ENCODE measurements at places on chromosomes 2 and 18. TPM values are rescaled to one million over a fixed set of nuclear protein-coding genes. Genes with fewer than 3 reads are reported as not detected.

Gene ANO7
- total RNA-seq, result 3.0 TPM

DNA sequence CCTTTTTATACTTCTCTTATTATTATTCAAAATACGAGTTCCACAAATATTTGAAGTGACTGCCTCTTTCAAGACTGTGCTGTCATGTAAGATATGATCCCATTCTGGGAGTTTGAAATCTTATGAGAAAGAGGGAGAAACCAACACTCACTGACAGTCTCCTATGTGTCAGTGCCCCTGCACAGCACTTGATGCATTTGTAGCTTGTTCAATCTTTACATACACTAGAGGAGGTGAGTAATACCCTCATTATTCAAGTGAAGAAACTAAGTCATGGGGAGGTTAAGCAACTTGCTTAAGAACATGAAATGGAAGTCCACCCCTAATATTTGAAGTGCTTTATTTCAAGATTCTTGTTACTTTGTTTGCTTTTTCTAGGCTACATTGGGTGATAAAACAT is 459.5 kb upstream of the FANCL start:
- no peaks in the 10 kb centered on the region for H3K36me3 ChIP-seq
- no peak overlapping the region for H3K27ac ChIP-seq
- no peak for DNase-seq
- no peaks in the 10 kb centered on the region for H3K27me3 ChIP-seq
- no peaks in the 10 kb centered on the region for H3K4me1 ChIP-seq
- no peak overlapping the region for H3K4me3 ChIP-seq

DNA sequence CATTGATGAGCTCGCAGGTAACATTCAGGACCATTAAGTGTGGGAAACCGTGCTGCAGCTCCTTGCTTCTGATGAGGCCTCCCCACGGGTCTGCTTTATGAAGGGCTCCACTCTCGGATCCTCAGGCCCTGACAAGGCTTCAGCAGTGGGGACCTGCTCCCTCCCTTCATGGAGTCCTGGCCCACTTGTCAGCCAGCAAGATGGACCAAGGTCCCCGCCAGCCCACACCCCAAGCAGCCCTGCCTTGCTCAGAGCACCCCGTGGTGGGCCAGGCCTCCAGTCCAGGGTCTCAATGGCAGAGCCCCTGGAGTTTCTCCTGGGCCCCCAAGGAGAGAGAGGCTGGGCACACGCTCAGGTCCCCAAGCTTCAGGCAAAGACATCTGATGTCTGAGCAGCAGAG is 41.5 kb downstream of the CROCC2 start:
- H3K4me1 ChIP-seq, result no peaks in the 10 kb centered on the region
- H3K4me3 ChIP-seq, result no peak overlapping the region
- peak; percentile 8 for DNase-seq
- peaks cover 8% of the 10 kb centered on the region for H3K27me3 ChIP-seq

- H3K27me3 ChIP-seq, result no peaks in the 10 kb centered on the region
- H3K36me3 ChIP-seq, result no peaks in the 10 kb centered on the region
- peak overlapping the region; percentile 97 for H3K27ac ChIP-seq
- H3K4me3 ChIP-seq, result peak overlapping the region; percentile 95
Measured at GRCh38 chr2:213149949-213150314, 1.5 kb downstream of the IKZF2 start.

DNA sequence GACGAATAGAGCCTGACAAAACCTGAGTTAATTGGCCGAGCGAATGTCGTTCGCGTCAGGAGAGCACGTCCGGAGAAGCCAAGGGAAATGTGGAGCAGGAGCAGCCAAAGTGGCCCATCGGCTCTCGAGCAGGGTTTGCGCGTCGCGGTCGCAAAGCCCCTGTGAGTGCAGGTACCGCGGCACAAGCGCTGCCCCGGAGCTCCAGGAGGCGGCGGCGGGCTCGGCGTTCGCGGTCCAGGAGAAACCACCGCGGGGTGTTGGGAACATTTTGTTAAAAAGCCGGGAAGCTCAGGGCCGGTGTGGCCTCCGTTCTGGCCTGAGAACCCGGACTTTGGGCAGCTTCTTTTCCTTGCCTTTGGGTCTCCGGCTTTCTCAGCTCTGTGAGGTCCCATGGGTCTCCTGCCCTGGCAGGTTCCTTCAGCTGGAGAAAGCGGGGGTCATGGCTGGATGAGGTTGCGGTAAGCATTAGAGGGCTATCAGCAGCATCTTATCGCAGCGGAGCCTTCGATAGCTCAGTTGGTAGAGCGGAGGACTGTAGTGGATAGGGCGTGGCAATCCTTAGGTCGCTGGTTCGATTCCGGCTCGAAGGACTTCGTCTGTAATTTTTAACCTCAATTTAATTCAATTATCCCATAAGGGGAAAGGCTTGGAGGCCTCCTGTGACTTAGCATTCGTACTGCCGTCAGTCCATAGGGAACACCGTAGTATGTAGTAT is 1.0 kb upstream of the AGBL5 start:
- peak overlapping the region; percentile 93 for H3K4me3 ChIP-seq
- H3K4me1 ChIP-seq, result peaks cover 13% of the 10 kb centered on the region
- peaks cover 17% of the 10 kb centered on the region for H3K36me3 ChIP-seq
- peak; percentile 92 for DNase-seq

Gene TANC1
- 29.8 TPM for total RNA-seq

DNA sequence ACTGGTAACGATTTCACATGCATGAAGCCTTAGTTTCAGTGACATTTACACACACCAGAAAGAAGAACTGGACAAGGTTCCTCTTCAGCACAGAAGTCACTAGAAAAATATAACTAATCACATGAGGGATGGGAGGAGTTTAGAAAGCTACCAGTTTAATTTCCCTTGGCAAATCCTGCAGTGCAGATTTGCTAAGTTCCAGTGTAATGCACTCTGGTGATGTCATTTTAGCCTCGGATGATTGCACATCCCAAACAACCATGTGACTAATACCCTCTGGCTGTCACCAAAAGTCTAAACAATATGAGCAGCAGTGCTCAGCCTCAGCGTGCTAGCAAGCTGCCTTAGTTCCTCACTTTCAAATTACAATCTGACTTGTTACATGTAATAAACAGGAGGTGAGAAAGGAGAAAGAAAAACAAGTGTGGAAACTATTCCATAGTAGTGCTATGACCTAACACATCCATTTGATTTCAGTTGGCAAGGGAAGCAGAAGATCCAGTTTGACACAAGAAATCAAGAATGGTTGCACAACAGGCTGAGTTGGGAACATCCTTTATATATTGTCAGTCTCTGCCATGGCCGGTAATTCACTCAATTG is 35.3 kb upstream of the PPP1CB start:
- no peaks in the 10 kb centered on the region for H3K27me3 ChIP-seq
- H3K4me3 ChIP-seq, result no peak overlapping the region
- H3K36me3 ChIP-seq, result no peaks in the 10 kb centered on the region
- no peak for DNase-seq
- H3K27ac ChIP-seq, result no peak overlapping the region

Gene CLIP4
- 13.7 TPM for total RNA-seq

DNA sequence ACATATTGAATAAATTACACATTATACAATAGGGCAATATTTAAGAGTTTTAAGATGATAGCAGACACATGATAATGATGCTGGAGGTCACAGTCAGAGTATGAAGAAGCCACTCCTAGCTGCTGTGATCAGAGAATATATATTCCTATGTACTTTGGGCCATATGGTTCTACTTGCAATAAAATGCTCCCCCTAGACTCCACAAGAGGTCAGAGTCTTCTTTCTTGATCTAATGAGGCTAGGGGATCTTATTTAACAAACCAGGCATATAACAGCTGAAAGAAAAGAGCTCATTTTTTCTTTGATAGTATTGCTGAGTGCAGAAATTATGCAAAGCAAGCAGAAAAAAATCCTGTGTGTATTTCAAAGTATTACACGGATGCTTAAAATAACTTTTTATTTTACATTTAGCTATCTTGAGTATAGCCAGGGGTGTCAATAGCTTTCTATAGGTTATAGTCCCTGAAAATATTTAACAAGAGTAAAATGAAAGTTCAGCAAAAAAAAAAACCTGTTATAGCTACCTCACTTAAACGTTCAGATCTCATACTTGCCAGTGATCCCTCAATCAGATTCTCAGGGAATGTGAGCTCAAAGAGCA is 748.7 kb upstream of the CHAC2 start:
- no peak for DNase-seq
- no peak overlapping the region for H3K4me3 ChIP-seq
- no peaks in the 10 kb centered on the region for H3K36me3 ChIP-seq
- H3K4me1 ChIP-seq, result no peaks in the 10 kb centered on the region
- H3K27ac ChIP-seq, result no peak overlapping the region
- no peaks in the 10 kb centered on the region for H3K27me3 ChIP-seq

DNA sequence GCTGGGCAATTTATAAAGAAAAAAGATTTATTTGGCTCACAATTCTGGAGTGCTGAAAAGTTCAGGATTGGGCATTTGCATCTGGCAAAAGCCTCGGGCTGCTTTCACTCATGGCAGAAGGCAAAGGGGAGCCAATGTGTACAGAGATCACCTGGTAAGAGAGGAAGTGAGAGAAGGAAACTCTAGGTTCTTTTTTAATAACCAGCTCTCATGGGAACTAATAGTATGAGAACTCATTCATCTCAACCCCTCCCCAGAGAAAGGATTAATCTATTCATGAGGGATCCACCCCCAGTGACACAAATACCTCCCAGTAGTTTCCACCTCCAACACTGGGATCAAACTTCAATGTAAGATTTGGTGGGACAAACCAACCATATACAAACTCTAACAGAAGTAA is 129.0 kb downstream of the EVA1A start:
- H3K27ac ChIP-seq, result no peak overlapping the region
- H3K4me1 ChIP-seq, result peaks cover 37% of the 10 kb centered on the region
- H3K36me3 ChIP-seq, result no peaks in the 10 kb centered on the region
- peaks cover 4% of the 10 kb centered on the region for H3K27me3 ChIP-seq

- H3K27ac ChIP-seq, result no peak overlapping the region
- H3K4me3 ChIP-seq, result no peak overlapping the region
- no peak for DNase-seq
- no peaks in the 10 kb centered on the region for H3K36me3 ChIP-seq
- no peaks in the 10 kb centered on the region for H3K4me1 ChIP-seq
- H3K27me3 ChIP-seq, result no peaks in the 10 kb centered on the region
Measured at GRCh38 chr2:104077573-104077972, 776.3 kb upstream of the POU3F3 start.

Gene RALB
- 26.6 TPM for total RNA-seq

DNA sequence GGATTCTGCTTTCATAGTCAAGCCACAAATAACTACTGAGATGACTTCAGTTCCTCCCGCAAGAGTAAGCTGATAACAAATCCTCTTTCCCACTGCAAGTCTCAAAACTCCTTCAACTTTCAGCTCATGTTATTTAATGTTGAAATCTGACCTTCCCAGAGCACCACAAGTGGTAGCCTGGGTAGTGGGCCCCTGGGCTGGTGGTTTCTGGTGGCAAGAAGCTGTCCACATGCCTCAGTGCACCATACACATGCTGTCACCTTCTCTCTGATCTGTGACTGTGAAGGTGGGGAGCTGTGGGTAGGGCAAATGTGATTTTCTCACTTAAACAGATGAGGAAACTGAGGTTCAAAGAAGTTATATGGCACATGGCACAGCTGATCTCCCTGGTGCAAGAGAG is 246.1 kb upstream of the EPAS1 start:
- no peak for DNase-seq
- H3K4me3 ChIP-seq, result no peak overlapping the region
- H3K4me1 ChIP-seq, result peaks cover 2% of the 10 kb centered on the region

GRCh38 chr18:38450876-38451275 is 885.3 kb upstream of the CELF4 start:
- H3K27me3 ChIP-seq, result peaks cover 2% of the 10 kb centered on the region
- DNase-seq, result no peak
- no peak overlapping the region for H3K4me3 ChIP-seq
- no peaks in the 10 kb centered on the region for H3K36me3 ChIP-seq

DNA sequence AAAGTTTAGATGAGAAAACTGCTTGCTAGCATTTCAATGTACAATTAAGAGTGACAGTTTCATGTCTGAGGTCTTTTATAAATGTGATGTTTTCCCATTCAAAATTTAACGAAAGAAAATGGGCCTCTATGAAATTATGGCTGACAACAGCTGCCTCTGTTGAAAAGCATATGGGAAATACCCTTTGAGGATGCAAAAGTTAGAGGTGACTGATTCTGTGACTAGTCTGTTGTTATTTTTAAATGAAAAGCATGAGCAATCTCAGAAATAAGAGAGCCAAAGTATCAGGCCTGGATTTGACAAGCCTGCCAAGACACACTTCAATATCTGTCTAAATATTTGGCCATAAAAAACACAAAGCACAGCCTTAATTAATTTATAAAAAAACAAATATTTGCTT is 580.8 kb downstream of the ERBB4 start:
- no peaks in the 10 kb centered on the region for H3K4me1 ChIP-seq
- H3K36me3 ChIP-seq, result no peaks in the 10 kb centered on the region
- no peak overlapping the region for H3K4me3 ChIP-seq
- H3K27ac ChIP-seq, result no peak overlapping the region

DNA sequence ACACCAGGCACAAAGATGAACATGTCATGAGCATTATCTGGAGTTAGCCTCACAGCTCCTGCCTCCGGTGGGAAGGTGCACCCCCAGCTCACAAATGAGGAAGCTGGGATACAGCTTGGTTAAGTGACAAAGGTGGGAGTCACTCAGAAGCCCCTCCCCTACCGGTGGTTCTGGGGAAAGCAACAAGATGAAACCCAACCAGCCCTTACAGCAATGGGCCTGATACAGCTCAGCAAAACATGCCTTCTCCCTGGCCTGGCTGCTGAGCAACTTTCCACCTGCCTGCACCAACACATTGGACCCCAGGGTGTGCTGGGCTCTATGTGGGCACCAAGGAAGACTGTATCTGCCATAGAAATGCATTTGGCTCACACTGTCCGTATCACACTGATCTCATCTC is 113.2 kb downstream of the GYPC start:
- H3K4me1 ChIP-seq, result no peaks in the 10 kb centered on the region
- H3K36me3 ChIP-seq, result no peaks in the 10 kb centered on the region
- no peak overlapping the region for H3K4me3 ChIP-seq
- H3K27ac ChIP-seq, result no peak overlapping the region

- no peak overlapping the region for H3K27ac ChIP-seq
- H3K4me1 ChIP-seq, result peaks cover 4% of the 10 kb centered on the region
- no peaks in the 10 kb centered on the region for H3K36me3 ChIP-seq
- H3K27me3 ChIP-seq, result no peaks in the 10 kb centered on the region
- DNase-seq, result peak; percentile 36
Measured at GRCh38 chr18:74476140-74476539, 19.0 kb upstream of the DIPK1C start.

GRCh38 chr2:99569386-99569785 is 79.6 kb upstream of the REV1 start:
- H3K4me3 ChIP-seq, result no peak overlapping the region
- H3K36me3 ChIP-seq, result peaks cover 1% of the 10 kb centered on the region
- DNase-seq, result no peak
- no peaks in the 10 kb centered on the region for H3K27me3 ChIP-seq
- no peak overlapping the region for H3K27ac ChIP-seq

DNA sequence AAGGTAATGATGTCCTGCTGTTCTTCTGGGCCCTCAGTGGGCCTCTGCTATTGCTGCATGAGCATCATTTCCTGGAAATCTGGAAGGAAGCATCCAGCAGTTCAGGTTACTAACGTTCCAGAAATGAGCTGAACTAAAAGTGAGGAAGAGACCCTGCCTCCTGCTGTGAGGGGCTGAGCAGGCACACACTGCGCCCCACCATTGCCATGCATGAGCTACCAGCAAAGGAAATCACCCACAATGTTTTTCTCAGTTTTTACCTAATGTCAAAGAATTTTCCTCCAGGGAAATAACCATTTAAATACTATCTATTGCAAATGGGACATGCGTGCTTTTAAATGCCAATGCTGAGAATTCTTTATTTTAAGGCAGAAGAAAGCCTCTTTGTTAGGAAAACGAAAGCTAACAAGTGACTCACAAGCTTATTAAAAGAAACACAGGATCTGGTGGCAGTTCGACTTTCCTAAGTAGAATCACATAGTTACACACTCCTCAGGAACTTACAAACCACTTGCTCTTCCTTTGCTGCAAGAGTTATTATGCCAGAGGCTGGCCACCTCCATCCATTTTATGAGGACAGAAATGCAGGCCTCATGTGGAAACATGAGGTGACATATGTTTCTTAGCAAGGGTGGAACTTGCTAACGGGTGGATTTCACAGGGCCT is 152.6 kb upstream of the TTC39C start:
- peaks cover under 1% of the 10 kb centered on the region for H3K27me3 ChIP-seq
- DNase-seq, result no peak
- H3K36me3 ChIP-seq, result no peaks in the 10 kb centered on the region

Gene DCDC2C
- total RNA-seq, result not detected

Measured in progenitor cell of endocrine pancreas (in vitro differentiated cells).